ENCODE measurements at places on chromosomes 4 and X.

- no peak for DNase-seq
Measured at GRCh38 chr4:10172278-10172921, 55.8 kb upstream of the WDR1 start.

- no peak for DNase-seq
Measured at GRCh38 chrX:16722481-16722880, 3.1 kb downstream of the SYAP1 start.

DNA sequence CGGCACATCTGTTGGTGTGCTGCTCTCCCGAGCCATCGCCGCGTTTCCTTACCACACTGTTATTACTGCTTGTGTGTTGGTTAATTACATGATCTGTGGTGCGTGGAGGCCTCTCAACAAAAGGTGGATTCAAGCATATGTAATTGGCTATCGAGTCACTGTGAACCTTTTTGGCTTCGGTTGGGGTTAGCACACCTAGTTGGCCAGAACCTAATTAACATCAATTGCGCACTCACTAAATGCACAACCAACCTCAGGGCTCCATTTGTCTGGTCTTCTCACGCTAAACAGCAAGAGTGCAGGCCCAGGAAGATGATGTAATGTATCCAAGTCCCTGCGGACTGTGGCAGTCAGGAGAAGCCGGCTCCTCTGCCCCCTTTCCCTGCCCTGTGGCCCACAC lies 17.4 kb downstream of the ENPP6 start:
- no peak for DNase-seq

DNA sequence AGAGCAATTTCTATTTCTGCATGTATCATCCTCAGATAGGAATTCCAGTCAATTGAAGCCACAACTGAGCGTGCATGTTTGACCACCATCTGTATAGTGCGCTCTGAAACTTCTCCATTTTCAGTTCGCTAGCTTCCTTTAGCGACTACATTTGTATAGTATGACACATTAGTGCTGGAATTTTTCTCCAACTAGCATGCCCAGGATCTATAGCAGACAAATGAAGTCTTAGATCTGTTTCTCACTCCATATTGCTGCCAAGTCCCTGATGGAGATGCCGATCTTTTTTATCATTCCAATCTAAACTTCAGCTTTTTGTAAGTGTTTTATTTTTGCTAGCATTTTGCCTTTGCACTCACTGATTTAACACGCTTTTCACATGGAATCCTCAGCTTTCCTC lies 774.8 kb upstream of the TENM3 start:
- DNase-seq: no peak

DNA sequence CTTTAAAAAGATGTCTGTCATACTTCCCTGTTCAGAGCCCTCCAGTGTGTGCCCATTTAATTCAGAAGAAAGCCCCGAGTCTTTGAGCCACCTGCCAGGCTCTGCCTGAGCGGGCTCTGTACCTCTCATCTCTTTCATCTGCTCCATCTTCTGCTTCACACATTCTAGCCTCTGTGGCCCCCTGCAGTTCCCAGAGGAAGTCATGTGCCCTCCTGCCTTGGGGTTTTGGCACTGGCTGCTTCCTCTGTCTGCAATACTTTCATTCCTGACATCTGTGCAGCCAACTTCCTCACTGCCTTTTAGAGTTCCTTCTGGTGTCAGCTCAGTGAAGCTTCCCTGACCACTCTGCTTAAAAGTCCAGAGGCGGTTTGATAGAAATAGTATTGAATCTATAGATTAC lies 6.2 kb upstream of the STK32B start:
- no peak for DNase-seq

GRCh38 chr4:189035654-189036053 lies 896.4 kb downstream of the TRIML1 start:
- DNase-seq: no peak

DNA sequence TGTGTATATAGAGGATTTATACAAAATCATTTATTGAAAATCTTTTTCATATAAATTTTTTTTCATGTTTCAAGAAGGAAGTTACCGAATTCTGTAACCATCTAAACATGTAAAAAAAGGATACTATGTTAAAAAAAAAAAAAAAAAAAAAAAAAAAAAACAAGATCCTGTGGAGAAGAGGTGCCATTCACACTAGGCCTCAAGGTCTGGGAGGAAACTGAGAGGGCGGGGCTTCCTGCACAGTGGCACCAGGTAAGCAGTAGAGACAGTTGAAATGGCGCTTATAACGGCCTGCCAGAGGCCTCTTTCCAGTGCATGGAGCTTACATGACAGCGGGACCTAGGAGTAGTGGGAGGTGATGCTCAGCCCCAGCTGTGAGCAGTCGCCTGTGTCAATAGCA lies 17.5 kb downstream of the TRAPPC2 start:
- no peak for DNase-seq

DNA sequence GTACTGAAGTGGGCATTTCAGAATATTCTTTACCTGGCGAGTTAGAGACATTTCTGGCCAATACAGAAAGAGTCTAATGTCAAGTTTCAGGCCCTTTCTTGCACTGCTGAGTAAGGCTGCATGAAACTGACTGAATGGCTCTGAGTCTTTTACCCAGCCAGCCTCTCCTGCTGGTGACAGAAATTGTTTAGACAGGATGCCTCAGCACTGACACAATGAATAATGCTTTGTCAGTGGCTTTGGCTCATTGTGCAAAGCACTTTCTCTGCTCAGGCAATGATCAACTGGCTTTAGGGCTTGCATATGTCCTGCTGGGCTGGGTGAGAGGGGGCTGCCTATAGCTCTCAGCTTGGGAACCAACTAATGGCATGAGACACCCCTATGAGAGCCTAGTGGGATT lies 45.5 kb downstream of the CLNK start:
- no peak for DNase-seq

GRCh38 chr4:101968364-101968763 lies 177.8 kb downstream of the BANK1 start:
- DNase-seq: no peak

GRCh38 chrX:9166584-9166944 lies 132.6 kb upstream of the FAM9B start:
- DNase-seq: no peak

DNA sequence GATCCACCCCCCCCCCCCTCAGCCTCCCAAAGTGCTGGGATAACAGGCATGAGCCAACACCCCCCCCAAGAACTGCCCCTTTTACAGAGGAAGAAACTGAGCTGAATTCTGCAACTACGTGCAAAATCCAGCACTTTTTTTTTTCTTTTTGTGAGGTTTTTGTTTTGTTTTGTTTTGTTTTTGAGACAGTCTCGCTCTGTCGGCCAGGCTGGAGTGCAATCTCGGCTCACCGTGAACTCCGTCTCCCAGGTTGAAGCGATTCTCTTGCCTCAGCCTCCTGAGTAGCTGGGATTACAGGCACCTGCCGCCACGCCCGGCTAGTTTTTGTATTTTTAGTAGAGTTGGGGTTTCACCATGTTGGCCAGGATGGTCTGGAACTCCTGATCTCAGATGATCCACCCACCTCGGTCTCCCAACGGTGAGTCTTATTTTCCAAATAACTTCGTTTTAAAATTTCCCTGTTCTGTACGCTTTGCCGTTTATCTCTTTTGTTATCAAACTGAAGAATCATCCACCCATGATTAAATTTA lies 4.9 kb downstream of the CRLF2 start:
- DNase-seq: no peak

DNA sequence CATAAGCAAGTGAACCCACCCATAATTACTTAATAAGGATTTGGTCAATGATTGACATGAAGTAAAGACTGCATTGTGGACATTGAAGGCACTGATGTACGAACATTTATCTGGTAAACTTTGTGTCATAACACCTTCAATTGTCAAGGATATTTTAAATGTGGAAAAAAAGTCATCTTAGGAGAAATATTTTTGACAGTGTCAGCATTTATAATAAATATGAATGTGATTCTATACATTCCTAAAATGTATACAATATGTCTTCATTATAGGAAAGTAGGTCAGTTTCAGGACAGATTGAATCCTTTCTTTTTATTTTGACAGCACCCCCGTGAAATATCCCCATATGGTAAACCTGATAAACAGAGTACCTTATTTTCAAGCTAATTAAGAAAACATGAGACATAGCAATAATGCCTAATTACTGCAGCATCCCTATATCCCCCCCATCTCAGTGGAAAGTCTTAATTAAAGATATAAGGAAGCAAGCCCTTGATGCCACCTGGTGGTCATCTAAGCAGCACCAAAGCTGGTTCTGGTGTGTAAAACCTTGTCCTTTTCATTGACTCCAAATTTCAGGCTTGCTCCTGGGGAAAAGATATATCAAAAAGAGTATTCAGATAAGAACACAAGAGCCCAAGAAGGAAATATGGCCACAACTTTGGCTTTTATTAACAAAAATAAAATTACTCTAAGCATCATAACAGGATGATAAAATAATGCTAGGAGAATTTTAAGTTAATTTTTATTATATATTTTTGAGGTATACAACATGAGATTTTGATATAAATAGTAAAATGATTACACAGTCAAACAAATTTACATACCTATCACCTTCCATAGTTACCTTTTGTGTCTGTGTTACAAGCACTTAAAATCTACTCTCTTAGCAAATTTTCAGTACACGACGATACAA lies 379.7 kb downstream of the TLL1 start:
- no peak for DNase-seq

- no peak for DNase-seq
Measured at GRCh38 chr4:182280436-182281111, 37.4 kb downstream of the TENM3 start.

- no peak for DNase-seq
Measured at GRCh38 chr4:153759407-153760316, at the start of gene RNF175. TSS of gene RNF175 (minus strand) at chr4:153760024. CDS start at chr4:153759862, 162 bp downstream.

Measured in forelimb muscle (tissue), 1 donor.